ENCODE measurements at places on chromosomes 4 and X.

- no peak for DNase-seq
These were observed 85.6 kb downstream of the CPE start for GRCh38 chr4:165464376-165464775.

DNA sequence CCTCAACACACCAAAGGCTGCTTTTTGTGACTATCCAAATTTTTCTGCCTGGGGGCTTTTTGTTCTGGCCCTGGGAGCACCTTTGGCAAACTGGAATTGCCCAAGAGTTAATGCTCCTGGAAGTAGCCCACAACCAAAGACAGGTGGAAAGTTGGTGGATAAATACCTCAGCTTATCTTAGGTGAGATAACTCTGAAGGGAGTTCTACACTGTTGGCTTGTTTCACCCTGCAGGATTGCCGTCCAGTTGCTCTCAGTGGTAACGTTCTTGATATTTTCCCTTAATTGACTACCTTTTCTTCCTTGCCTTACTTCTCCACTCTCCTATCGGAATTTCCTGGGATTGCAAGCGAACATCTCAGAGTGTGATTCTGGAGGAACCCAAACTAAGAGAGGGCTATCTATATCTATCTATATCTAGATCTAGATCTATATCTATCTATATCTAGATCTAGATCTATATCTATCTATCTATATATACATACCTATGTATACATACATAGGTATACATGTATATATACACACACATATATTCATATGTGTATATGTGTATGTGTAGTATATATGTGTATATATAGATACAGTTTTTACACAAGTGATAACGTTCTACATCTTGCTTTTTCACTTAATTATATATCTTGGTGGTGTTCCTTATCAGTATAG lies 82.6 kb upstream of the DHX15 start:
- no peak for DNase-seq

GRCh38 chrX:109312757-109313156 lies 169.1 kb downstream of the GUCY2F start:
- no peak for DNase-seq

- DNase-seq, result no peak
These were observed 178.9 kb downstream of the RAPGEF2 start for GRCh38 chr4:159281771-159282170.

DNA sequence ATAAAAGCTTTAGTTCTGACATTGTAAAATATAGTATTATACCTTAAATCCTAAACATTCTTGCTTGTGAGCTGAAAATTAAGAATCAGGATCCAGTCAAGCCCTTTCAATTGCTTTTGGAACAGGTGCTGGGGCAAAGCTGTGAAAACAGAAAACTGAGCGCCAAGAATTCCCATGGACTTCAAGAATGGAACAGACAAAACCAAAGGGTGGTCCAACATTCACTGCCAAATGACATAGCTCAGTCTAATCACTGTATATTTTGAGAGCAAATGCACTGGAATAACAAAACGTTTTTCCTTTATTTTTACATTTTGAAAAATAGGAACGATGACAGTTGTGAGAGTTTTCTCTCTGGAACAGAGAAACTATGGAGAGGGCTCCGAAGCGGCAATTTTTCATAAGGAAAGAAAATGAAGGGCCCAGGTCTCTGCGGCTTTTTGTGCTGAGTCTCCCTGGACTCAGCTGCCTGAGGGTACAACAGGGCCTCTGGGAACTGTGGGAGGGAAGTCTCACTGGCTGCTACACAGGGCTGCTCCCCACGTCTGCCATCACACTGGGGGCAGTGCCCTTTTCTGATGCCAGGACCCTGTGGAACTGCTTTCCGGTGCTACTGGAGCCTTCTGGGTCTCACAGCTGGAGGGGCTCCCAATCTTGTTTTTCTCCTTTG lies 56.0 kb upstream of the BMPR1B start:
- no peak for DNase-seq

- no peak for DNase-seq
These were observed 950.1 kb downstream of the FAT4 start for GRCh38 chr4:126264839-126265238.

DNA sequence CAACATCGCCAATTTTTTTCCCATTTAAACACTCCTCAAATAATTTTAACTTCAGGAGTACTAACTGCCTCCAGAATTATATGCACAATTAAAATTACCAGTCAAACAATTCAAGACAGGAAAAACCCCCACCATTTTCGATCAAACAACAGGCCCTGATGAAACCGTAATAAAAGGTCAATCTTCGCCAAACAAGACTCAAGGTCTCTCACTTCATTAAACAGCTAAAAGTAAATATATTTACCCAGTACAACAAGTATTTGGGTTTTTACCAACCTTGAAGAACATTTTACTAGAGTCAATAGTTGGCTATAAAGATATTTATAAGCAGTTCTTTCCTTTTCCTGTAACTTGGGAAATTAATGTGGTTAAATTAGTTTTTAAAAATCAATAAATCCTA lies 28.3 kb downstream of the RFC1 start:
- no peak for DNase-seq

GRCh38 chrX:31854716-31855115 lies 782.9 kb upstream of the FTHL17 start:
- no peak for DNase-seq

GRCh38 chrX:30973784-30974427 lies 84.9 kb upstream of the TAB3 start:
- DNase-seq, result no peak

- no peak for DNase-seq
These were observed 14.4 kb upstream of the ENAM start for GRCh38 chr4:70614184-70614555.

DNA sequence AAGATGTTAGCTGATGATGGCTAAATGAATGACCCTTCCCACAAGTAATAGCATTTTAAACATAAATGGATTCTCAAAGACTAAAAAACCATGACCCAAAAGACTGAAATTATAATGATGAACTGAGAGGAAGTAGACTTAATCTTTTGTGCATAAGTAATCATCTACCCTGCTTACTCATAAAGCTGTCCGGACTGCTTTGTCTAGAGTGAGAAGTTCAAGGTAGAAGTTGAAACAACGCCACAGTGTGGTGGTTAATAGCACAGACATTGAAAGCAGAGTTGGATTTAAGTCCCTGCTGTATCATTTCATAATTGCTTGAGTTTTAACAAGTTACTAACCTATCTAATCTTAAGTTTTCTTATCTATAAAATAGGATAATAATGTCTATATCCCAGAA lies 346.6 kb downstream of the CENPC start:
- no peak for DNase-seq

- DNase-seq, result no peak
These were observed 11.3 kb downstream of the TXK start for GRCh38 chr4:48122756-48123155.

- no peak for DNase-seq
These were observed 144.3 kb downstream of the RTL3 start for GRCh38 chrX:78514852-78515251.

- no peak for DNase-seq
These were observed 54.9 kb downstream of the USO1 start for GRCh38 chr4:75779105-75779757.

DNA sequence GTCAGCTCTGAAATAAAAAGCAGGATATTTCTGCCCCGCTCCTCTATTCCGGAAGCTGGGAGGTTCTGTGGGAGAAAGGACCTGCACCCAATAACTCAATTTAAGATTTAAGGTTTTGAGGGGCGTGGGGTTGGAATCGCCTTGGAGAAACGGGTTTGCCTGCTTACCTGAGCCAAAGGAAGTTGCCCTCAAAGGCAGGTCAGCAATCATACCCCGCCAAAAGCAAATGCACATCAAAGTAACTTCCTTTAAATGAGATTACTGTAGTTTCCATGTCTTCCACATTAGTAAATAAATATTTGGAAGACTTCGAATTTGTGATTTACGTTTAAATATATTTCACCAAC lies 978 bp upstream of the HS3ST1 start:
- no peak for DNase-seq

GRCh38 chr4:39085891-39086290 lies 23.9 kb downstream of the KLHL5 start:
- DNase-seq, result no peak

DNA sequence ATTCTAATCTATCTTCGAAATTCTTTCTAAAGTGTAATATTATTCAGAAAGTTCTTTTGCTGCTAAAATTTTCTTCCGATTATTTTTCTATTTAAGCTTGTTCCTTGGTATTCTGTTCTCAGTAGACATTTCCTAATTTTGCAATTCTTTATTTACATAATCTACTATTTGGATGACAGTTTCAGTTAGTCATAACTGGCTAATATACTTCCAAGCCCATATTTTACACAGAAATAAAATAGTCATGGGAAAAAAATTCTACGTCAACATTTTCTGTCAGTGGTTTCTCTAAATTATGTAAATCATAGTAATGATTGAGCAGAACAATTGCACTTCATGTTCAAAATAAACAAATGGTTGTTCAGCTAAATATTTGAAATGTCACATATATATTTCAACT lies 178.0 kb upstream of the ANKRD50 start:
- DNase-seq, result no peak

GRCh38 chrX:154600759-154601374 lies 15.9 kb downstream of the CTAG1A start:
- DNase-seq, result no peak

DNA sequence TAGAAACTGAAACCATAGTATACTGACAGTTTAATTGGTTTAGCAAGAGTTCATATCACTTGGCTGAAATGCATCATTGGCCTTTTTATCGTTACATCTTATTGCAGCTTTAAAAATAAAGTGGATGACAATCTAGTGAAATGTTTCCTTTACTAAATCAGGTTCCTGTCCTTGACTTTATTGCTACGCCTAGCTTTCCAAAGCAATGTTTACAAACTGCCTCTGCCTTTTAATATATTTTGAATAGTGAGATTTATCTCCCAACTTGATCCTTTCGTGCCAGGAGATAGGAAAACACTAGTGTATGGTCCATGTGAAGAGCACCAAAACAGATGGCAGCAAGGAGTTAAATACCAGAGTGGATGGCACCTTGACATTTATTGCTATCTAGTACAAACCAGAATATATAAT lies 67.0 kb downstream of the GPC3 start:
- DNase-seq, result no peak

- DNase-seq, result no peak
These were observed 13.2 kb downstream of the HS3ST1 start for GRCh38 chr4:11415409-11416070.

DNA sequence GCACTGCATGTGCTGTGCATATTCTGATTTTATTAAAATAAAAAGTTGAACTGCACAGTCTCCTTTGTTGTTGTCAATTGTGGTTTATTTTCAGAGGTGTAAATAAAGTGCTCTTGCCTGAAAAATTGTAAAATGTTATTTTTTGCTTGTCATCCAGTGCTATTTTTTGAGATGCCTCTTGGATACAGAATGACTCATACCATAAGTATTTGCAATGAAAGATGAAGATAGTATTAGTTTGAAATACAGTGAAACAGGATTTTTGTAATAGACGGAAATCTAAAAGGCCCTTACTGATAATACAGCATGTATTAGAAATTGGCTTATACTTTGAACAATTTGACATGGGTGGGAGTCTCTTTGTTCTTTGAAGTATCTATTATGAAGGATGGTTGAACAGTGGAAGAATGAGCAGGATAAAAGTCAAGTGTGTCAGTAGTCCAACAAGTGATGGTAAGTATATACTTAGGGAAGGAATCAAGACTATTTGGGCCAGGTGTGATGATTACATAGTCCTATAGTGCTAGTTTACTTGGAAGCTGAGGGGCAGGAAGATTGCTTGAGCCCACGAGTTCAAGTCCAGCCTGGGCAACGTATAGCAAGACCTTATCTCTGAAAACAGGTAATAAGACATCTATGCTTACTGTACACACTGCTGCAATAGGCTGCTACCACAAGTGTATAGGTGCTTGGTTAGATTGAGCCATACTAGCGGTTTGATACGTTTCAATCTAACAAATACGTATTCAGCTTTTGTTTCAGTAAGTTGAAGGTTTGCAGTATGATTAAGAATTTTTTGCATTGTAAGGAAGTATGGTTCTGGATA lies 16.4 kb downstream of the DDX3X start:
- DNase-seq, result no peak

DNA sequence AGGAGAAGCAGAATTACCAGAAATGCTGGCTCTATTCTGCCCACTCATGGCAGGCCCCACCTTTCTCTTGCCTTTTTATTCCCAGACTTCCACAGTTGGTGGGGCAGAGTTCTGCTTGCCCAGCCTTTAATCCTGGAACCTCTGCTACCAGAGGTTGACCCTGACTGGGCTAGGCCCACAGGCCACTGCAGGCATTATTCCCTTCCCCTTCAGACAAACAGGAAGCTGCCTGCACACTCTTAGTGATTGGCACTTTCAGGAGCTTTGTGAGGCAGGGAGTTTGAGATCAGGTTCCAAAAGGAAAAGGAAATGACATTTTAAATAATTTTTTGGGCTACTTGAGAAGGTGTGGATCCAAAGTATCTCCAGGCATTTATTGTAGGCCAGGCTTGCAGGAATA lies 18.8 kb downstream of the MSN start:
- DNase-seq, result no peak

DNA sequence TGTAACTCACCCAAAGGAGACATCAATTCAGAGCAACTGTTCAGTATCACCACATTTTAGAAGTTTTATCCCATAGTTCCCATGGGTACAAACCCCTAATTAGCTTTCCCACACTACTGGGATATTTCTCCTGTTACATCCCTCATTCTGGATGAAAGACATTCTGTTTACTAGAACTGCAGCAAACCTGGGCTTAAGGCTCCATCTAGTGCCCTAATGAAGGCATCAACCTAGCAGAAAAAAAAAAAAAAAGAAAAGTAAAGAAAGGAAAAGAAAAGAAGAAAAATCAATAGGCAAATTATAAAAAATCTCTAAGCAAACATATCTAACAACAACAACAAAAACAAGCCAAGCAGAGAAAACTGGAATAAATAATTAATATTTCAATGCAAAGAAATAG lies 133.7 kb upstream of the CPXCR1 start:
- no peak for DNase-seq

GRCh38 chrX:95318882-95319281 lies 1365.8 kb upstream of the DIAPH2 start:
- no peak for DNase-seq

DNA sequence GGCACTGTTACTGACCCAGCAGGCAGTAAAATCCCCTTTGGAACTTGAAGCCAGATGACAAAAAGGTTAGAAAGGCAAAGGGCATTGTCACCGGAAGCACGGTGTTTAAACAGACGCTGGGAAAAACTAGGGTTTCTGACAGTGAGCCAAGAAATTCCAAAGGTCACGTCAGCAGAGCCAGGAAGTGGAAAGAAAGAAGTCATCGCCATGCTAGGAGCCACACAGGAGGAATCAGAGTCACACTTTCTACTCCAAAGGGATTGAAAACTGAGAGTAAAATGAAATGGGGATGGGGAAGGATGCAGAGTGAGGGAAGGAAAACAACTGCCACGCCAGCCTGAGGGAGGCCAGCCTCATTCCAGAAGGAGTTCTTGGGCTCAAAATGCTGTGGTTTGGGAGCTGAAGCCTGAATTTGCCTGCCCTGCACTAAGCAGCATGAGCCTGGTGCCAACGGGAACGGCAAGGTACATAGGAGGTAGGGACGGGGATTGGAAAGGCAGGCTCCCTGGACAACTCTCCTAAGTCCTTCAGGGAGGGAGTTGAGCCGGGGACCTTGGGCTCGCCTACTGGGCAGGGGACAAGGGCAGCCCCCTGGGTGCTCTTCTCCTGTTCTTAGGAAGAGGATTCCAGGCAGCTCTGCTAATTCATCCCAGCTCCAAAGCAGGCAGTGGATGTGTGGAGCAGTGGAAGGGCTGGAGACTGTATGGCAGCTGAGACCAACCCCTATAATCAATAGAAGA lies 66.8 kb downstream of the SOWAHB start:
- no peak for DNase-seq

Data from activated effector memory CD4-positive, alpha-beta T cell treated with Interleukin-2 at 50 U/mL for 16 hours (primary cell).